ENCODE measurements at places on chromosomes 7 and 10.

- no peak for DNase-seq
Observed at GRCh38 chr10:104281694-104282093, 12.7 kb downstream of the GSTO2 start.

- DNase-seq: peak; percentile 94
Observed at GRCh38 chr10:4704034-4704545, 121.9 kb upstream of the AKR1E2 start.

DNA sequence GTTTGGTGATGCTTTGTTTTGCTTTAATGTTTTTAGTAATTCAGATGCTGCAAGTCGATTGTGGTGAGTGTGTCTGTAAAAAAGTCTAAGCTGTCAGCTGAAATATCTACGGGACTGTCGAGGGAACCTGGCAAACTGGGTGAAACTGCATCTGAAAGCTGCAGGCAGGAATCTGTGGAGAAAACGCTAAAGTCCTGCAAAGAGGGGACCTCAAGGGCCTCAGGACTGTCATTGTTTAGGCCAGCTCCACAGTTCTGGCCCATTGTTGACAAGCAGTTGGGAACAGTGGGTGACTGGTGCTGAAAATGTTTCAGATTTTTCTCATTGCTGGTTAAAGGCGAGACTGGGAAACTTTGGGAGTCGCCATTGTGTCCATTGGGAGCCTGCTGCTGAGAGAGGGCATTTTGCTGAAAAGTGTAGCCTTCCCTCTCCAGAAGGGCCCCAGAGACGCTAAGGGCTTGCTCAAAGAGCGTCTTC lies 1.8 kb downstream of the HOXA2 start:
- DNase-seq: no peak

DNA sequence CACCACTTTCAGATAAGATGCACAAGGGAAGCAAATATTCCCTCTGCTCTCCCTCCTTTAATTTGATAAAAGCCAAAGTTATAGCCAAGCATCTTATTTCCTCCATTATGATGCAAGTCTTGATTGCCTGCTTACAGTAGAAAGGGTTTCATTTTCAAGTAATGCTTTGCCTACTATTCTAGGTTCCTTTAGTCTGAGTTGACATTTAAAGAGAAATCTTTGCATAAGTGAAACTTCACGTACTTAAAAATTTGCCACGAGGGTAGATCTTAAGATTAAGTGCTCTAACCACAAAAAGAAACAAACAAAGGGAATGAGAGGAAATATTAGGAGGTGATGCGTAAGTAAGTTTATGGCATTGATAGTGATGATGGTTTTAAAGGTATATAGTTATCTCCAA lies 78.1 kb upstream of the VWDE start:
- no peak for DNase-seq

DNA sequence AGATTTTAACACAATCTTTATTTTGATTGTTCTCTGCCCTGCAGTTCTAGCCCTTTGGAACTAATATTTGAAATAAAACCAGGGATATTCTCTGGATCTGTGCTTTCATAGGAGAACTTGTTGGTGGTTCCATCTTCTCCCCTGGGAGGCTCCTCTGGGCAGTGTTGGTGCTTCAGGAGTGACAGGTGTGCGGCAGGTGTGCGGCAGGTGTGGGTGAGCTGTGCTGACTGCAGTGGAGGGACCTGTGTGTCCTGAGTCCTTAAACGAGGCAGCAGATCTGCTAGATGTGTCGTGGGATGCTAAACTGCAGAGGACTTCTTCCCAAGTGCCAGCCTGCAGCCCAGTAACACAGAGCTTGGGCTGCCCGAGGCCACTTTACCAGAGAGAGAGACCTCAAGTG lies 98.4 kb downstream of the LYZL1 start:
- no peak for DNase-seq

DNA sequence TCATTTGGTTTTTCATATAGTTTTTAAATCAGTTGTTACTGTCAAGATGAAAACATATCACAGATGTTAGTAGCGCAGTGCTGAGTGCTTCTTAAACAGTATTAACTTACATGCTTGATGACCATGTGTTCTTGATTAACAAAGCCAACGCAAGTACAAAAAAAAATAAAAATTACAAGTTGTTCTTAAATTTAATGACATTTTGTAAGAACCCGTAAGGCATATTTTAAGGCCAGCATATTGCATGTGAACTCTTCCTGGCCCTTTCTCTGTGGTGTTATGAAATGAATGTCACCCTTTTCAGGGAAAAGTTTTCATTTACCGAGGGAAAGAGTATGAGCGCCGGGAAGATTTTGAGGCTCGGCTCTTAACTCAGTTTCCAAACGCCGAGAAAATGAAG lies 140.4 kb upstream of the NPS start:
- peak; percentile 46 for DNase-seq

- no peak for DNase-seq
Observed at GRCh38 chr7:94739180-94739579, 83.2 kb upstream of the SGCE start.

DNA sequence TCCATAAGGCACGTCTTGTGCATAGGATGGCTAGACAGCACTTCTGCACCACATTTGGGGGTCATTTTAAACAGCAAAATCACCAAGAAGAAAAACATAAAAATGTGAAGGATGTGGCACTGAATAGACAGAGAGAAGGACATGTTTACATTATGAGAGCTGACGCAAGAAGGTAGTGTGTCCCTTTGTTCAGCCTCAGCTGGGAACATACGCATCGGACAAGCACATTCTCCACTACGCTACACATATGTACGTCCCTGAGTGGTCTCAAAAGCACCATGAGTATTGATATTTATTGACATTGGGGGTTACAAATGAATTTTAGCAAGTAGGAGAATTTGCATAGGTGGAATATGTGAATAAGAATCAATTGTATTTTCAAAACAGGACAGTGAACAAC lies 20.2 kb downstream of the DDC start:
- DNase-seq: no peak

- no peak for DNase-seq
Observed at GRCh38 chr7:69961436-69961835, 363.2 kb downstream of the AUTS2 start.

GRCh38 chr7:130904031-130904757 lies 170.2 kb upstream of the KLF14 start:
- peak; percentile 99 for DNase-seq

DNA sequence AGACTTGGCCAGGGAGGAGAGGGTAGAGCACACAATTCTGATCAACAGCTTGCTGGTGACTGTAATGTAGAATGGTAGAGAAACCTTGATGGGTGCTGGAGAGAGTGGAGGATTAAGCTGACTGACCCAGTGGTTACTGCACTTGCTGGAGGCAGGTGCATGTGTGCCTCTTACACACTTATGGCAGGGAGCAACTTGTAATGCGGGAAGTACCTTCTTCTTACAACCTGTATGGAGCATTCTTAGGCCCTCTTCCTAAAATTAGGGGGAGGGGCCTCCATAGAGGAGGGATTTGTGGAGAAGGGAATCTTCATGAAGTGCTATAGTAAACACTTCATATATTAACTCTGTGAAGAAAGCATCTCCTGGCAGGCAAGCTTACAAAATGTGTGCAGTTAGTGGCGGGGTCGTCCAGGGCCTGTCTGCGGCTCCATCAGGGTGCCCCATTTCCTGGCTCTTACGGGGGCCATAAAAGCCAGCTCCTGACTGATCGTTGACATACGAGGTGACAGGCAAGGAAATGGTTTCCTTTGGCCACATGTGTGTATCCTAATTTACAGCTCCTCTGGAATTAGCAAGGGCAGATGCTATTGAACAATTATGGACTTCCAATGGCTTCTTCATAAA lies 113.5 kb downstream of the RTKN2 start:
- no peak for DNase-seq

GRCh38 chr7:106071999-106072714 lies 40.0 kb downstream of the SYPL1 start:
- DNase-seq: no peak

GRCh38 chr7:84191842-84192241 lies 2.7 kb downstream of the SEMA3A start:
- DNase-seq: peak; percentile 49

GRCh38 chr10:48324580-48324979 lies 18.1 kb downstream of the MAPK8 start:
- DNase-seq: no peak

- DNase-seq: no peak
Observed at GRCh38 chr7:123665896-123666295, 10.2 kb downstream of the LMOD2 start.

GRCh38 chr7:22356701-22357310 lies at the start of gene RAPGEF5:
RAPGEF5 (minus strand) TSS chr7:22357154; CDS start chr7:22357060, 94 bp downstream.
- DNase-seq: peak; percentile 3

DNA sequence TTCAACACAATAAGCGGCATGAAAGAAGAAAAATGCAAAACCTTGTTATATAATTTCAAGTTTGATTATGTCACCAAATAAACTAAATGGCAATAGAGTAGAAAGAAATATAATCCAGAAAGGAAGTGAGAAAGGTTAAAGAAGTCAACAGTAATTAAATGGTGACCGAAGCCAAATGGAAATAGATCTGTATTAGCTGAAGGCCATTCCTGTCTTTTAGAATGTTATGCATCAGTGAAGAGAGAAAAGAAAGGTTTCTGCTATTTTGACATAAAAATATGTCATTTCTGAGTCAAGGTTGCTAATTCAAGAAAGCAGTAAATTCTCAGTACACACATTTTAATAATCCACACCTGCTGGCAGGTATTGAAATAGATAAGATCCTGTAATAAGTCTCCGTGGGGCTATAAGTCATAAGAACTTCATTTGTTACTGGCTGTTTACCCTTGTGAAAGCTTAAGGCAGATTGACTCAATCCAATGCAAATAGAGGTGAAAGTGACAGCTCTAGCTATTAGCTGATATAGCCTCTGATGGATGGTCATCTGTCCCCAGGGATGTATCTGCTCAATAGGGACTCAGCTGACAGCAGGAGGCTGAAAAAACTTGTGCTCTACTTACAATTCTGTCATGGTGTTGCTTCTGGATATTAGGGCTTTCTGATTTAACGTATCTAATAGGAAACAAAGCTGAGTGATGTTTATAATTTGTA lies 152.1 kb downstream of the FZD1 start:
- no peak for DNase-seq

GRCh38 chr10:124236816-124237215 lies 143.4 kb upstream of the CHST15 start:
- DNase-seq: no peak

GRCh38 chr10:103811463-103811862 lies 43.9 kb downstream of the SH3PXD2A start:
- DNase-seq: no peak

DNA sequence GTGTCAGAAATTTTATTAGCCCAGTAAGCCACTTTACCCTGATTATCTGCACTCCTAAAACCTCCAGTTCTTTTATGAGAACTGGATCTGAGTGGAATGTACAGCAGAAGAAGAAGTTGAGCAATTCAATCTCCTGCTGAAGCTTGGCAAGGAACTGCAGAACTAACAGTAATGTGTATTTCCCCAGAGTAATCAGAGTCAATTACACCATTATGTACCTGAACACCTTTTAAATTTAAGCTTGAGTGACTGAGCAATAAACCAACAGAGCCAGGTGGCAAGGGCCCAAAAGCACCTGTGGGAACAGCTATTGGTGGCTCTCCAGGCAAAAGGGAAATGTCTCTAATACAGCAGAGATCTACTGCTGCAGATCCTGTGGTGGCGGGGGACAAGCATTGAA lies 40.1 kb upstream of the AKR1C2 start:
- DNase-seq: no peak

- peak; percentile 61 for DNase-seq
Observed at GRCh38 chr10:104253606-104254410, 884 bp upstream of the GSTO1 start.

GRCh38 chr7:84729284-84729683 lies 457.6 kb downstream of the SEMA3D start:
- peak; percentile 77 for DNase-seq

DNA sequence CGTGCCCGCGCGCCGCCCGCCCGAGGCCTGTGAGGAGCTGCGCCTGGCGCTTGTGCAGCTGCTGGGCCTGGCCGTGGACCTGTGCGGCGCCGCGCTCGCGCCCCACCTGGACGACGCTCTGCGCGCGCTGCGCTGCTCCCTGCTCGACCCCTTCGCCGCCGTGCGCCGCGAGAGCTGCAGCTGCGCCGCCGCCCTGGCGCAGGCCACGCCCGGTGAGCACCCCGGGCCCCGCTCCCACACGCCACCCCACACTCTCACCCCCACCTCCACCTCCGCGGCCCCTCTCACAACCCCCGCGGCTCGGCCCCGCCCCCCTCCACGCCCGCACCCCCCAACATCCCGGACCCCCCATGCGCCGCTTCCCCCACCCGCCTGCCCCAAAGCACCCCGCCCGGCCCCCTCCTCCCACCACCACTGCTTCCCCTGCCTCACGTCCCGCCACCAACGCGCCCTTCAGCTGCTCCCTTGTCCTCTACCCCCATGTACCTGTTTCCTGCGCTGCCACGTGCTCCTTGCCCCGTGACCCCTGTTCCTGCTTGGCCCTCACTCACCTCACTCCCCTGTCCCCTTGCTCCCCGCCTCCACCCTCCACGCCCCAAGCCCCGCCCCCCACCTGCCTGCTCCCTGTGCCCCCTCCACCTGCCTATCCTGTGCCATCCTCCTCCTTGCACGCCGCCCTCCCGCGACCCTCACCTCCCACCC lies at the start of gene PRKAR1B:
TSS of gene PRKAR1B (minus strand) at position 178 of the 702 bp plus-strand sequence. CDS start 15,776 bp downstream, outside the sequence.
- peak; percentile 25 for DNase-seq

DNA sequence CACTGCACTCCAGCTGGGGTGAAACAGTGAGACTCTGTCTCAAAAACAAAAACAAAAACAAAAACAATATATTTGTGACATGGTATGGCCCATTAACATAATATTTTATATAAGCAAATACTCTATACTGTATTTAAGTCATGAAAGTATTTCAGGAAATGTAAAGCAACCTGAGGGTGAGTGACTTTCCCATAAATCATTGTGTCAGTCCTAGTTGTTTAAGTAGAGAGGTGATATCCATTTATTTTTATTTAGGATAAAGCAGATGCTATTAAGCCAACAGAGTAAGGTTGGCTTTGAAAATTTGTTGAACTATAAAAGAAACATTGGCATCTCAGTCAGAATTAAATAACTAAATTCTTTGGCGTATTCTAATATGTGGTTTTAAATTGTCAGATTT lies 60.5 kb downstream of the MKLN1 start:
- DNase-seq: no peak

GRCh38 chr10:15879663-15880062 lies 19.4 kb upstream of the MINDY3 start:
- DNase-seq: peak; percentile 8

- DNase-seq: no peak
Observed at GRCh38 chr10:116465546-116465945, 37.9 kb downstream of the PNLIPRP3 start.

- peak; percentile 8 for DNase-seq
Observed at GRCh38 chr10:101745074-101745696, 30.7 kb downstream of the FGF8 start.

- peak; percentile 82 for DNase-seq
Observed at GRCh38 chr10:79192677-79193003, 123.9 kb downstream of the ZMIZ1 start.

DNA sequence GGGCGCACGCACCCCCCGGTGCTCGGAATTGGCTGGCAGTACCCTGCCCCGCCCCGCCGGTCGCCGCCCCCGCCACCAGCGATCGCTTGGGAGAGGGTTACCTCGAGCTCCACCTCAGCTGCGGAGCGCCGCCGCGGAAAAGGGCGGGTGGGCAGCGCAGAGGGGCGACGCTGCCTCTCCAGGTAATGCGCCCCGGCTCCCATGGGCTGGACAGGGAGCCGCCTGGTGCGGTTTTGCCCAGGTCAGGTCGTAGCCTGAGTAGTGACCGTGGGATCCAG lies 1.3 kb downstream of the PFKFB3 start:
- no peak for DNase-seq

- no peak for DNase-seq
Observed at GRCh38 chr7:138625084-138625848, 75.9 kb downstream of the SVOPL start.

GRCh38 chr7:111486472-111487142 lies 75.7 kb downstream of the IMMP2L start:
- DNase-seq: peak; percentile 72

Data from EH (cell line).